ENCODE measurements at places on chromosomes 6 and 20.

DNA sequence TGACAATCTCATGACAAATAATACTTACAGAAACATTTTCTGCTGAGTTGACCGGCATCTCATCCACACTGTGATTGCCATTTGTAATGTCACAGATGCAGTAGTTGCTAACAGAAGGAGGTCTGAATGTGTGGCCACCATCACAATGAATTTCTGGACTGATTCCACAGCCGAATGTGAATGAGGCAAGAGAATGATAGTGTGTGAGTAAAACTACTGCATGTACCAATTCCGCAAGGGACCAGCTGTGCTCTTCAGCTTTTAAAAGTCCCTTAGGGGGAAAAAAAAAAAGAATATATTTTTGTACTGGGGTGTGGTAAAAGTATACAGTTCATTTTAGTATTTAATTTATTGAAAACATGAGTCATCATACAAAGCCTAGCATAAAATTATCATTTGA, 96.2 kb downstream of the SESN1 start:
- DNase-seq, result no peak

GRCh38 chr20:15862178-15862577, 711.1 kb downstream of the KIF16B start:
- no peak for DNase-seq

DNA sequence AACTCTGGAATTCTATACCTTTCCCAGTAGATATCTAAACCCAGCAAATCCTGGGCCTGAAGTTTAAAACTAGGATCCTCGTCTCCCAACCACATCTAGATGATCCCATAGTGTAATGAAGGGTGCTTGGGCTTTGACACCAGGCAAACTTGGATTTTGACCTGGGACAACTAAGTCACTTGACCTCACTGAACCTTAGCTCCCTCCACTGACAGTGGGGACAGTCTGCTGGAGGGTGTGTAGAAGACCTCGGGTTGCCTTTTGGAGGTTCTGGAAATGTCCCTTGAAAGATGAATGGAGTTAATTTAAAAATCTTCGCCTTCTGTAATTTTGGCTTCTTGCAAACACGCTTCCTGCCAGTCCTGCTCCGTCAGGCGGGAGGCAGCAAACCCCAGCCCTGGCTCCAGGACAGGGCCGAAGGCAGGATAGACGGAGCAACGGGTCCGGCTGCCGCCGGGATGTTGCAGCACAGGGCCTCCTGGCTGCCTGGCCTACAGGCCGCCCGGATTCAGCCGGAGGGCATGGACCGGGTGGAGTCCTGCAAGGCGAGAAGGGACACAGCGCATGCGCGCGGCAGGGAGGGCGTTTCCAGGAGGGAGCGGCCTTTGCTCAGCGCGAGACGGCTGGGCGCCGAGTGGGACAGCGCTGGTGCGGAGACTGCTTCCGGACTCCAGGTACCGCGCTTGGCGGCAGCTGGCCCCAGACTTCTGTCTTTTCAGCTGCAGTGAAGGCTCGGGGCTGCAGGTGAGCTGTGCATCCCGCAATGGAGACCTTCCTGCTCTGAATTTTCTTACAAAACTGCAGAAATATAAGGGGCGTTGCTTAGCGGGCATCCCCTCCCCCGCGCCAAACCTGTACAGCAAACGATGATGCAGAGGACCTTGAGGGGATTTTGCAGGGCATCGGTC, at the start of gene TMEM14A:
TSS of gene TMEM14A (plus strand) at position 612 of the 908 bp plus-strand sequence. CDS start 5,990 bp downstream, outside the sequence.
- peak; percentile 99 for DNase-seq

GRCh38 chr6:63418741-63419140, 99.0 kb upstream of the LGSN start:
- DNase-seq, result no peak

DNA sequence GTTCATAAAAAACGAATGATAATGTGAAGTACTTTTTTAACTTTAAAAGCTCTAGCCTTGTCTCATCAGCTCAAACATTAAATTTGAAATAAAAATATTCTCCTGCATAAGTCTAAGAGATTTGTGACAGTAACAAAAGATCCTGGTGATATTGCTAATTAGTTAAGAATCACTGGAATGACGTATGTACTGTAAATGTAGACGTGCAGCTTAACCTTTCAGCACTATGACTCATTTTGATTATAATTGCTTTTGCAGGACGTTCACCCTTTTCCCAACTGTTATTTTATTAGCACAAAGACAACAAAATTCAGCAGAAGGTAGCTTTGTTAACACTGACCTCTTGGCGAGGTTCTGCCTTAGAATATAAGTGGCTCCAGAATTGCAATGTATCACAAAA, 68.6 kb downstream of the TENT5A start:
- no peak for DNase-seq

- DNase-seq, result peak; percentile 6
Observed at GRCh38 chr20:1333462-1334369, 4.8 kb upstream of the SDCBP2 start.

DNA sequence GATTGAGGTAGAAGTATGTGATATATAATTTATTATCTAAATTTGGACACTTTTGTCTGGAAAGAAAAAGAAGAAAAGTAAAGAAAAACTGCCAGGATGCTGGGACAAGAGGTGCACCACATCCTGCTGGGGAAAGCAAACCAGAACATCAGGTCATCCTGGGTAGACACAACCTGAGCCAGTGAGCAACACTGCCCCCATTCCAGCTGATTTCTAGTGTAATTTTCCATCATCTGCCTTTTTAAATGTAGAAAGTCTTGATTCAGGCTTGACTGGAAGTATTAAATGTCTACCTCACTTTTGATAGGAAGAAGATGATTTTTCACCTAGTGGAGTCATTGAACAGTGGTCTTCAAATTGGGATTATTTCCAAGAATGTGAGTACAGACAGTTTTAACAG, 1164.5 kb upstream of the CITED2 start:
- DNase-seq, result no peak

GRCh38 chr6:43916924-43917877, 147.2 kb downstream of the VEGFA start:
- peak; percentile 56 for DNase-seq

DNA sequence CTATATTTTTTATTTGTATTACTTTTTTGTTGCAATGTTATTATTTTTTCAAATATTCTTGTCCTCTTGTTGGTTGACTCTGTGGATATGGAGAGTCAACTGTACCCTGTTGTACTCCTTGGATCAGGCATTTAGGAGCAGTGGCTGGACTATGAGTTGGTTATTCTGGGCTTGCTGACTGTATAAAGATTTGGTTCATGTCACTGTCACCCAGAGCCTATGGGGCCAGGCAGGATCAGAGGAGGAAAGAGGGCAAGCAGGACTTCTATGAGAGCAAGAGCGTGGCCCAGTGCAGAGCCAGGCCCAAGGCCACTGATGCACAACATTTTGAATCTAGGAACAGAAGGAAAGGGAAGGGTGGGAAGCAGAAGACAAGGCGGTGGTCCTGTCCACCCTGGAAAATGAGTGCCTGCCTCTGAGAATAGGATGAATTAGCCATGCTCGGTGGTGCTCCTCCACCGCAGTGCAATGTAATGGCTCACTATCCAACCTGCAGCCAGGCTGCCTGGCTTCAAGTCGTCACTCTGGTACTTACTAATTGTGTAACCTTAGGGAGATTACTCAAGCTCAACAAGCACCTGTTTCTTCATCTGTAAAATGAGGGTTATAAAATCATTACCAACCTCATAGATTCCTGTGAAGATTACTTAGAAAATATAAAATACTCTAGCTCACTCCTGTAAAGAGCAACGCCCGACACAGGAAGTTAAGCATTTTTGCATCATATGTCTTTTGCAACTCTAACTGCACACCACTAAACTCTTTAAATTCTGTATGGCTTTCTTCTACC, 192.1 kb downstream of the KCNQ5 start:
- peak; percentile 21 for DNase-seq

GRCh38 chr6:52647199-52647598, 23.7 kb upstream of the TMEM14A start:
- no peak for DNase-seq

- no peak for DNase-seq
Observed at GRCh38 chr20:64261138-64261537, 5.6 kb downstream of the PCMTD2 start.

DNA sequence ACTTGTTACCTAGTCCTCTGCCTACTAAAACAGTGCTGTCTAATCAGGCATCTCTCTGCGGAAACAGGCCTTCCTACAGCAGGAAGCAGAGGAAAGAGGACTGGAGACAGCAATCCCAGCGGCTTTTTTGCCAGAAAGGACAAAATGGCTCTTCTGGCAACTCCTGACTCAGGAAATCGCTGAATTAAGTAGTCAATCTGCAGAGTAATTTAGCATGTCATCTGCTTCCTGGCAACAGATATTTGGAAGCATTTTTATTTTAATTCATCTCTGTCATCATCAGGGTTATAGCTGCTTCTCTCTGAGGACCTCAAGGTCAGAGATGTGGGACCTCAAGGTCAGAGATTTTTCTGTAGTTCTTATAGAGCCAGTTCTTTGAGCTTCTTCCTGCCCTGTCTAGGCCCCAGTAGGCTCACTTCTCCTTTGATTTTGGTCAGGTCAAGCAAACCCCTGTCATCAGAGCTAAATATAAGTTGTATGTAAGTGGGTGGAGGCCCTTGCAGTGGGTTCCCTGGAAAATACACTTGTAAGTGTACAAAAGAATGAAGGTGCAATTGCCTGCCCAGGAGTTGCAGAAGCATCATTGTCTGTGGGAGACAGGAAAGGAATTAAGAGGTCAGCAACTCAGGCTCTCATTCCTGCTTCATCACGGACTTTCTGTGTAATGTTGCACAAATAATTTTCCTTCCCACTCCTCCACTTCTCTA, 229.4 kb downstream of the ALDH8A1 start:
- DNase-seq, result no peak

GRCh38 chr6:21885532-21886114, 292.1 kb downstream of the SOX4 start:
- no peak for DNase-seq

DNA sequence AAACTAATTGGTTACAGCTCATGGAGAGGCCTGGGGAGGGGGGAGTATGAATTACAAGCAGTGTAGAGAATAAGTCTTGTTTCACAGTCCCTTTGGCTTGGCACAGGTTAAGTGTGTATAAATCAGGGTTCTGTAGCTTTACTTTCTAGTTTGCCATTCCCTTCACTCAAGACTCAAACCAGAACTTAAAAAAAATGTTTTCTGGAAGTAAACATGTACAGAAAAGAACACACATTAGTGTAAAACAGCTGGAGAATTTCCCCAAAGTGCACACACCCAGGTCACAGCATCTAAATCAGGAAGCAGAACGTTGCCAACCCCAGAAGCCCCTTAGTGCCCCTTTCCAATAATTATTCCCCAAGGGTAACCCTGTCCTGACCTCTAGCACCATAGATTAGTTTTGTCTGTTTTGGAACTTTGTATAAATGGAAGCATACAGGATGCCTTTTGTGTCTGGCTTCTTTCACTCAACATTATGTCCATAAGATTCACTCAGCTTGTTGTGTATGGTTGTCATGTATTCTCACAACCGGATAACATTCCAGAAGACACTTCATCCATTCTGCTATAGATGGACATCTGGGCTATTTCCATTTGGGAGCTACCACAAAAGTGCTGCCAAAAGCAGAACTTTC, 33.7 kb upstream of the SCUBE3 start:
- no peak for DNase-seq

DNA sequence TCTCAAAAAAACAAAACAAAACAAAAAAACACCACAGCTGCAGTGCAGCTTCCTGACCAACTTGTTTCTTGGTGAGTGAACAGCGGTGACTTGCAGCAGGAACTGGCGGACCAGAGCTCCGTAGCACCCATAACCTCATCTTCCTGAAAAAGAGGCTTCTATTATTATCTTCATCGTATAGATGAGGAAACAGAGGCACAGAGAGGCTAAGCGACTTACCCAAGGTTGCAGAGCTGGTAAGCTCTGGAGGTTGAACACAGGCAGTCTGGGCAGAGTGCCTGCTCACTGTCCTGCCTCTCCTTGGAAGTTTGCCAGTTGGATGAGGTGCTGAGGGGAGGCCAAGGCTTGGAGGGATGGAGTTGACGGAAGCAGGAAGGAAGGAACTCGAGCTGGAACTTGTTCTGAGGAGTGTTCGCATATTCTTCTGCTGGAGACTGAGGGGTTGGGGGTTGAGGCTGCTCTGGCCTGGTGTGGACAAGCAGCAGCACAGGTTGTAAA, 47.9 kb upstream of the CCDC167 start:
- no peak for DNase-seq

DNA sequence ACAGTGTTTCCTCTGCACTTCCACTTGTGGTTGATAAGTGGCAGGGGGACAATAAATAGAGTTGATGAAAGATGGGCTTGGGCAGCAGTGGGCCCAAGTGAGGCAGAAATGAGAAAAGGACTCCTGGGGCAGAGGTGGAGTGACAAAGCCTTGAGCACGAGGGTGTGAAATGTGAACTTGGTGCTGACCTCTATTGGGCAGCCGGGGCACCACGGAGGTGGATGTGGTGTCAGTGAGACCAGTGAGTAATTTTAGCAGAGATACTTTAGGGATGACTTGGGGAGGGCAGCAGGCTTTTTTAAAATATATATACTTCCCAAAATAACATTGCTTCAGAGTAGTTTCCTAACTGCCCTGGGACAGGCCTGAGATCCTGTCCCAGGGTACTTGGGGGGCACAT, 30.6 kb upstream of the MYLK2 start:
- no peak for DNase-seq

DNA sequence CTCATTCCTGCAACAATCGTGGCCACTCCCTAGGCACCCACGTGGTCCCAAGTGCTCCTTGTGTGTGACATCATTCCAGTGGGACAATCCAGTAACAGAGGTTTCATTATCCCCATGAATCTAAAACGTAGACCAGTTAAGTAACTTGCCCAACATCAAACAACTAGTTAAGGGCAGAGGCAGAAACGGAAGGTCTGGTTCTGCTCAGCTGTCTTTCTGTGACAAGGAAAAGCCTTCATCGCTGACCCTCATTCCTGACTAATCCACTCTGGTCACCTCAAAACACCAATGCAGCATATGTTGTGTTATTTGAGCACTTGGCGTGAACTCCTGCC, 261.4 kb upstream of the JARID2 start:
- no peak for DNase-seq

DNA sequence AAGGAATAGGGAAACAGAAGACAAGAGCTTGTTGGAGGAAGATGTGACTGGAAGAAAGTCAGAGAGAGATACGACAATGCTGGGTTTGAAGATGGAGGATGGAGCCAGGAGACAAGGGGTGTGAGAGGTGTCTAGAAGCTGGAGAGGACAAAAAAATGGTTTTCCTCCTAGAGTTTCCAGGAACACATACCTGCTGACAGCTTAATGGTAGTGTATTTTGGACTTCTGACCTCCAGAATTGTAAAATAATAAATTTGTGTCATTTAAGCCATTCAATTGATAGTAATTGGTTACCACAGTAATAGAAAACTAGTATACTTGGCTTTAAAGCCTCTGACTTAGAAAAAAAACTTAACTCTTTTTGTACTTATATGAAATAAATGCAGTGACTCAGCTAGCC, 3.6 kb downstream of the AIG1 start:
- DNase-seq, result no peak

GRCh38 chr6:25423358-25423757, 144.2 kb downstream of the CARMIL1 start:
- no peak for DNase-seq

- DNase-seq, result no peak
Observed at GRCh38 chr20:45850926-45851325, 6.3 kb downstream of the ACOT8 start.

DNA sequence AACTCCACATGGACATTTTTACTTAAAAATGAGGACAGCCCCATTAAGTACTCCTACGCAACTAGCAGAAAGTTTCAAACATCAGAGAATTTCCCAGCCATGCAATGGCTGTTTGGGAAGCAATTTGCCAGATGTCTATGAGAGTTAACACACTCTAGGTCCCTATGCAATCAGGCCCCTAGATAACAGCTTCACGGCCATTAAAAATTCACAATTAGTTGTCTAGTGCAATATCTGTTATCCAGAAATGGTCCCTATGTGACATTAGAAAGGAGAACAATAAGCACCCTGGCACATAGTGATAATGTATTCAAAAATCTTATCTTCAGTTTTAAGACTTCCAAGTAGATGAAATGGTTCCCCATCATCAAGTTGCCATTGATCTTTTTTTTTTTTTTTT, 174.3 kb upstream of the NRSN1 start:
- no peak for DNase-seq

All from upper lobe of left lung (tissue), 6 donors.